Ascending aorta (tissue), 2 donors: ENCODE measurements at places on chromosomes 16 and 17. TPM values are rescaled to one million over a fixed set of nuclear protein-coding genes. Genes with fewer than 3 reads are reported as not detected.

DNA sequence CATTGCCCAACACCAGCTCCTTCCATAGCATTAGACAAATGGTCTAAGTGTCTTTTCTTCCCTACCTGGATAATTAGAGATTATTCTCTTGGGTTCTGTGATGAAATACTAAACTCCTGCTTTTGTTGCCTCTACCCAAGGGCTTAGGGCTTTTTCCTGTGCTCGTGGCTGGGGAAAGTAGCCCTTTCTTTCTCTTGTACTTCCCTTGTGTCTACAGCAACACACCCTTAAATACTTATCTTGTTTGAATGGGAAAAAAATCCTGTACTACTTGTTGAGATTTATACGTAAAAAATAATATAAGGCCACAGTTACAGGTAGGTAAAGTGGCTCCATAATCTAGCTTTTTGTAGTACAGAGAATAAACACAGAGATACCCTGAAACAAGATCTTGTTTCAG, 7.0 kb upstream of the NACA2 start:
- H3K4me1 ChIP-seq = no peaks in the 10 kb centered on the region
- no peak for DNase-seq

DNA sequence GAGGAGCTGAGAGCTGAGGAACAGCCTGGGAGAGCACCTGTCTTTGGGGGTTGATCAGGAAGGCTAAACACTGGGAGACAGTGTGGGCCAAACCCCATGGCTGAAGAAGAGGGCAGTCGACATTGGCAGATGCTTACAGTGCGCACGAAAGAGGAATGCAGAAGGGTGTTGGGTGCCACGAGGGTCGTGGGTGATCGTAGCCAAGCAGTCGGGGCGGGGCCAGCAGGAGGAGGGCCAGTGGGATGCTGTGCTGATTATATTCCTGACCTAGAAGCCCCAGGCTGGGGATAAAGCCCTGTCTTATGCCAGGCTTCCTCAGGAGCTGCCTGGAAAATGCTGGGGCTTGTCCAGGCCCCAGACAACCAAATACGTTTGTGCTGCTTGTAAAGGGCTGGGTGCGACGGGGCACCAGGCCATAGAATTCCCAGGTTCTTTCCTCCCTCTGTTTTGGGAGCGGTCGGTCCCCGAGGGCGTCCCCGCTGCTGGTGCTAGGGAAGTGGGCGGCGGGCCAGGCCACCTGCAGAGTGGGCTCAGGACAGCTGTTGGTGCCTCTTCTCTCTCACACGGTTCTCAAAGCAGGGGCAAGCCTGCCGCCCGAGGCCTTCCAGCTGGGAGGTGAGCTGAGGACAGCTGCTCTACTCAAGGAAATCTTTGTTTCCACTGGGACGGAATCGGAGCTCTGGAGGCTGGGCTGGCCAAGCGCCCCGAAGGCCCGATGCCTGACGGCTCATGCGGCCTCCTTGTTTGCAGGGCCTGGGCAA, 10.0 kb downstream of the C1QTNF1 start:
- DNase-seq = no peak
- no peaks in the 10 kb centered on the region for H3K27me3 ChIP-seq
- no peak overlapping the region for H3K4me3 ChIP-seq
- peak overlapping the region; percentile 65 for H3K27ac ChIP-seq

DNA sequence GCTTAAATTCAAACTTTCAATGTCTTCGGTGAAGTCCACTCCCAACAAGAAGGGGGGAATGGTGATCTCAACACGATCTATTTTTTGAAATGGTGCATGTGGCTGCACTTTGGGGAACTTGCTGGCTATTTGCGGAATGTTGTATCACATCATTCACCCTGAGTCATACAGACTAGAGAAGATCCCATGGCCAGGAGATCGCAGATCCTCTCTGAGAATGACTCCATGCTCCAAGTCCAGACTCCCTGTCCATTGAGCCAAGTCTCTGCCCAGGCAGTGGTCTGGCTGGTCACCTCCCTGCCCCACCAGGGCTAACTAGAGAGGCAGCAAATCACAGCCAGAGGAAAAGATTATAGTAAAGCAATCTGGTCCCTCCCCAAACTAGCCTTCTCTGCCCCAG, 120.6 kb downstream of the XYLT1 start:
- DNase-seq = no peak
- no peak overlapping the region for H3K27ac ChIP-seq
- no peak overlapping the region for H3K4me3 ChIP-seq
- no peaks in the 10 kb centered on the region for H3K36me3 ChIP-seq
- no peaks in the 10 kb centered on the region for H3K27me3 ChIP-seq

GRCh38 chr16:7227229-7227721, 105.4 kb upstream of the RBFOX1 start:
- DNase-seq = no peak
- H3K27me3 ChIP-seq = no peaks in the 10 kb centered on the region
- H3K4me3 ChIP-seq = no peak overlapping the region
- H3K4me1 ChIP-seq = no peaks in the 10 kb centered on the region
- no peak overlapping the region for H3K27ac ChIP-seq
- no peaks in the 10 kb centered on the region for H3K36me3 ChIP-seq

DNA sequence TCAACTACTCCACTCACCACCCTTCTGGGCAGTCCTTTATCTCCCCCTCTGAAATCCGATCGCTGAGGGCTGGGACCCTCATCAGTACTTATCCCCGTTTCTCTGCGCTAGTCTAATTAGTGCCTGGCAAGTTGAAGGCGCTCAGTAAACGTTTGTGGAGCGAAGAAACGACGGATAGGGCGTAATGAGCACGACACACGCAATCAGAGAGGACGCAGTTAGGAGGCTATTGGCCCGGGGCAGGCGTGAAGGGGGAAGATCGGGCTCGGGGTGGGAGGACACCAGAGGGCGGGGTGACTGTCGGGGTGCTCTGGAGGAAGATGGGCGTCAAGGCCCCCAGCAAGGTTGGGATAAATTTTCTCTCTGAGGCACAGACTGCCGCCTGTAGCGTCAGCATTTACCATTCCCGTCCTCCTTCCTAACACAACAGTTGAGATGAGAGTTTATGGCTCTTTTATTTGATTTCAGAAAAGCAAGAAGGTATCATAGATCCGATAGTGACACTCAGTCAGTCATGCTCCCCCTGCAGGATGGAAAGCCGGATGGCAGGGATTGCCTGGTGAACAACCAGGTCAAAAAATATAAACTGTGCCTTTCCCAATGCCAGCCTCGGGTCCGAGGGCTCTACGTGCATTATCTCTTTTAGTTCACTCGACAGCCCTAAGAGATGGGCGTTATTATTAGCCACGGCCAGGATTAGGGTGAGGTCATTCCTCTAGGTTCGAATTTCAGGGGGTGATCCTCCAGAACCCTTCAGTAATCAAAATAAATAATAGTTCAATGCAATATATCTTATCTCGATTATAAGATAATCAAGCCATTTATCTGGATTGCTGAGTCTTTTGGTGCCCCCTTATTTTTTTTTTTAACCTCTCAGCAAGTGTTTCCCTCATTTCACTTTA, 9.5 kb upstream of the ARL4D start:
- H3K27ac ChIP-seq = peak overlapping the region; percentile 99
- H3K4me1 ChIP-seq = peaks cover 3% of the 10 kb centered on the region
- peak; percentile 91 for DNase-seq
- peak overlapping the region; percentile 89 for H3K4me3 ChIP-seq
- no peaks in the 10 kb centered on the region for H3K36me3 ChIP-seq
- no peaks in the 10 kb centered on the region for H3K27me3 ChIP-seq

DNA sequence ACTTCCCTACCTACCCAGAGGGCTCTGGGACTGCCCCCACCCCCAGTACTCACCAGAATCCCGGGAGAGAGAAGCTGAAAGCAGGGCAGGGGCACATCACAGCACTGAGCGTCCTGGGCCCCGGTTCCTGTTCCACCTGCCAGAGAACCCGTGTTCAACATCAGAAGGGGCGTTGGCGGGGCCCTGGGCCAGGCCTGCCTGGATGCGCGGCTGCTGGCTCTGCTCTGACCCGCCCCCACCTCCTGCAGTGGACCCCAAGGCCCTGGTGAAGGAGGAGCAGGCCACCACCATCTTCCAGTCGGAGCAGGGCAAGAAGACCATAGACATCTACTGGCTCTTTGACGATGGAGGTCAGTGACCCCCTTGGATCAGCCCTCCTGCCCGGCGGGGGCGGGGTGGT, 27.7 kb downstream of the SLC12A3 start:
- no peak overlapping the region for H3K27ac ChIP-seq
- no peaks in the 10 kb centered on the region for H3K27me3 ChIP-seq
- H3K36me3 ChIP-seq = no peaks in the 10 kb centered on the region
- no peaks in the 10 kb centered on the region for H3K4me1 ChIP-seq
- DNase-seq = no peak
- no peak overlapping the region for H3K4me3 ChIP-seq

- no peak overlapping the region for H3K4me3 ChIP-seq
- no peaks in the 10 kb centered on the region for H3K4me1 ChIP-seq
- no peak for DNase-seq
- H3K36me3 ChIP-seq = no peaks in the 10 kb centered on the region
- no peaks in the 10 kb centered on the region for H3K27me3 ChIP-seq
Observed at GRCh38 chr16:28298511-28298878, 6.2 kb downstream of the SBK1 start.

- no peak overlapping the region for H3K27ac ChIP-seq
- no peak overlapping the region for H3K4me3 ChIP-seq
- DNase-seq = no peak
- H3K4me1 ChIP-seq = no peaks in the 10 kb centered on the region
- H3K36me3 ChIP-seq = no peaks in the 10 kb centered on the region
Observed at GRCh38 chr16:26053889-26054288, 362.1 kb downstream of the HS3ST4 start.

- H3K36me3 ChIP-seq = no peaks in the 10 kb centered on the region
- no peaks in the 10 kb centered on the region for H3K4me1 ChIP-seq
- H3K27me3 ChIP-seq = no peaks in the 10 kb centered on the region
- no peak overlapping the region for H3K4me3 ChIP-seq
- DNase-seq = no peak
Observed at GRCh38 chr17:69445132-69445531, 30.6 kb downstream of the MAP2K6 start.

- no peaks in the 10 kb centered on the region for H3K27me3 ChIP-seq
- no peak overlapping the region for H3K4me3 ChIP-seq
- peaks cover 5% of the 10 kb centered on the region for H3K36me3 ChIP-seq
- DNase-seq = no peak
Observed at GRCh38 chr16:50667497-50668367, 13.4 kb downstream of the SNX20 start.

DNA sequence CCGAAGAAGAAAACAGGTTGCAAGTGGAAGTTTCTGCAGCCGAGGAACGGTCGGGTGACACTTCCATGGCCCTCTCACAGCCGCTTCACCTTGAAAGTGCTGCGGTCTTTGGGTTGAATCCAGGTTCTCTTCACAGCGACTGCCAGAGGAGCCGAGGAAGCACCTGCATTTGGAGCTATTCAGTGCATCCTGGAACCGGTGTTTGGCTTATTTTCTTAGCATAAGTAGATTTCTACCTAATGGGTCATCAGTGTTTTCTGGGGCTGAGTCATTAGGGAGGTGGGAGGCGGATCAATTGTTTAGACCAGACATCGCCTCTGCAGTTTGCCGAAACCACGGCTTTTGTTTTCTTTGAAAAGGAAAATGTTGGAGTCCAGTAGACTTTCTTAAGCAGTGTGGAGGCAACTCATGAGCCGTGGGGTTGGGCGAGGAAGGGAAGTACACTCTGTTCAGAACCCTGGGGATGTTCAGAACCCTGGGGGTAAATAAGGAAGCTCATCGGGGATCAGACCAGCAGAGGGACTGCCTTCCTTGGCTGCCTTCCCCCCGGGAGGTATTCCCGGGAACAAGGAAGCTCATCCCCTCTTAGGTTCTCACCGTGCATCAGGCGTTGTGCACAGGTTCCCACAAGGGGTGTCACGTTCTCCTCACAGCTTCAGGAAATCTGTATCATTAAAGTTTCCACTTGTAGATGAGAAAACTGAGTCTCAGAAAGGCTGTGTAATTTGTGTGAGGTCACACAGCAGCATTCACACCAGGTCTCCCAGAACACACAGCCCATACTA, 361.5 kb downstream of the SNX29 start:
- no peak overlapping the region for H3K27ac ChIP-seq
- no peak for DNase-seq
- peaks cover 3% of the 10 kb centered on the region for H3K4me1 ChIP-seq
- H3K36me3 ChIP-seq = no peaks in the 10 kb centered on the region

DNA sequence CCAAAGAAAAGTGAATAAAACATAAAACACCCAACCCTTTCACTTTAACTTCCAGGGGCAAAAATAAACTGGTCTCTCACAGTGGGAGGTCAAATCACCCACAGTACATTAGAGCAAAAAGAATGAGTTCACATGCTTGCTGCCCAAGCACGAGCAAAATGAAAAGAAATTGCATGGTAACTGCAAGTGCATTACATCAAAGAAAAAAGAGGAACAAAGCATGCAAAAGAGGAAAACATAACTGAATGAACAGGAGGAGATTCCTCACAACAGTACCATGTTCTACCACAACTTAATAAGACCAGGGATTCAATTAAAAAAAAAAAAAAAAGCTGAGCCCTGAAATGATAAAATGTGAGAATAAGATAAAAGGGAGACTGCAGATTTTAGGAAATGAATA, 12.3 kb downstream of the DNAH2 start:
- no peak for DNase-seq
- no peaks in the 10 kb centered on the region for H3K4me1 ChIP-seq
- H3K27me3 ChIP-seq = no peaks in the 10 kb centered on the region
- H3K4me3 ChIP-seq = no peak overlapping the region
- H3K27ac ChIP-seq = no peak overlapping the region

DNA sequence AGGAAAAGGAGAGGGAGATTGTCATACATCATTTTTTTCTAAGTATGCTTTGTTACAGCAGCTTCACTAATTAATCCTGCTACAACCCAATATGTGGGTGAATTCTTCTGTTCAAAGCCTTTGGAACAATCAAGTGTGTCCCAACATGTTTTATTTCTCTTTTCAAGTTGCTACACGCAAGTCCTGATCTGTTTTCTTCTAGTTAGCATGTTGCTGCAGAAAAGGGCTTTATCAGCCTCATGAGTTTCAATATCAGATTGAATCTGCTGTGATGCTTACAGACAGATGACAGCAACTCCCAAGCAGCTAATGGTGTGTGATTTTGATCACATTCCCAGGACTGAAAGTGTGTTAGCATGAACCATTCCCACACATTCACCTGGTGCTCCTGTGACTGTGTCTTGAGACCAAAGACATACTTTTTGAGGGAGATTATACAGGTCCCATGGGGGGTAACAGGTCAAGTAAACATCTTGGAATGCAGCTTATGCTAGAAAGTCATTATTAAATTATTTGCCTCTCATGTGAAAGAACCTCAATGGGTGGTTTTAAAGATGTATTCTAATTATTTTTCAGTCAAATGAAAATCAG, 96.9 kb upstream of the KCNJ16 start:
- H3K4me3 ChIP-seq = no peak overlapping the region
- no peaks in the 10 kb centered on the region for H3K36me3 ChIP-seq
- no peaks in the 10 kb centered on the region for H3K27me3 ChIP-seq
- DNase-seq = no peak
- H3K4me1 ChIP-seq = no peaks in the 10 kb centered on the region
- H3K27ac ChIP-seq = no peak overlapping the region

DNA sequence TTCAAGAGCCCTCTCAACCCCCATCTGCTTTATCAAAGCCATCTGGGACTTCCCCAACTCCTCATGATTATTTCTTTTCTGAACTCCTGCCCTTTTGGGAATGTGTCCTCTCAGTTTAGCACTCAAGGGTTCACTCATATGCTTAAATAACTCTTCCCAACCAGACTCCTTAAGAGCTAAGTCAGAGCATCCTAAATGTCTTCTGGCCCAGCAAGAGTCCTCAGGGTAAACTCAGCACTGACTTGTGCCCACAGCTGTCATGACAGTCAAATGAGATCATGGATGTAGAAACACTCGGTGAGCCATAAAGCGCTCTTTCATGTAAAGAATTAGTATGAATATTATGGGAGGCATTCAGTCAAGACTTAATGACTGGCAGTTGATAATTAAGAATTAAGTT, 85.9 kb downstream of the TEX14 start:
- H3K4me3 ChIP-seq = no peak overlapping the region
- H3K27ac ChIP-seq = no peak overlapping the region
- no peak for DNase-seq

KCNH6 gene
- total RNA-seq = not detected

FOXF1 gene
- total RNA-seq = 3.2 TPM

KRTAP4-3 gene
- total RNA-seq = not detected
